Breast epithelium (tissue), 4 donors: ENCODE measurements at places on chromosomes 1 and 21. TPM values are rescaled to one million over a fixed set of nuclear protein-coding genes. Genes with fewer than 3 reads are reported as not detected.

DNA sequence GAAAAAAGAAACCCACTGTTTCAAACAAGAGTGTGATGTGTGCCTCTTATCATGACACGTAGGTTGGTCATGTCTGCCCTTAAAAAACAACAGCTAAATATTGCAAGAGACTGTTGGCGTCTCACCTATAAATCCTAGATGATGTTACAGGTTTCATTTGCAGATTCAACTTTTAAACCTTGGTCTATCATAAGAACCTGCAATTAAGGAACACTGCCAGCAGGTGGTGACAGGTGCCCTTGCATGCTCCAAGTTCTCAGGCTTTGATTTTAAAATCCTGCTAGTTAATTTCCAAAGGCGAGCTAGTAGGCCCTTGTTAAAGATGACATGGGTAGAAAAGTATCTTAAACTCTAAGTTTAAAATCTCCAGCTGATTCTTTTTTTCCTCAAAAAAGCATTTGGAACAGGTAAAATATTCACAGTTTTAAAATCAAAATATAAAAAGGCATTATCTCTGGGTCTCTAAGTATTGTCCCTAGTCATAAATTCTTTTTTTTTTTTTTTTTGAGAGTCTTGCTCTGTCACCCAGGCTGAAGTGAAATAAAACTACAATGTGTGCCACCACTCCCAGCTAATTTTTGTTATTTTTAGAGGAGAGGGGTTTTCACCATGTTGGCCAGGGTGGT lies 39.1 kb downstream of the CLSTN1 start:
- H3K4me1 ChIP-seq = no peaks in the 10 kb centered on the region
- H3K27ac ChIP-seq = no peak overlapping the region
- DNase-seq = no peak
- H3K36me3 ChIP-seq = no peaks in the 10 kb centered on the region
- H3K27me3 ChIP-seq = no peaks in the 10 kb centered on the region

GRCh38 chr1:240499012-240499411 lies 112.9 kb downstream of the GREM2 start:
- no peaks in the 10 kb centered on the region for H3K36me3 ChIP-seq
- no peak overlapping the region for H3K27ac ChIP-seq
- no peaks in the 10 kb centered on the region for H3K4me1 ChIP-seq

- no peaks in the 10 kb centered on the region for H3K4me1 ChIP-seq
- H3K27ac ChIP-seq = peak overlapping the region; percentile 65
- no peaks in the 10 kb centered on the region for H3K36me3 ChIP-seq
- no peaks in the 10 kb centered on the region for H3K27me3 ChIP-seq
These were observed 5.3 kb downstream of the CREG1 start for GRCh38 chr1:167548059-167548932.

- no peak overlapping the region for H3K27ac ChIP-seq
- no peak for DNase-seq
- no peak overlapping the region for H3K4me3 ChIP-seq
- H3K36me3 ChIP-seq = no peaks in the 10 kb centered on the region
- H3K27me3 ChIP-seq = no peaks in the 10 kb centered on the region
These were observed 155.8 kb downstream of the RYR2 start for GRCh38 chr1:237197470-237198425.

GRCh38 chr1:157834430-157834829 lies 7.2 kb downstream of the CD5L start:
- H3K36me3 ChIP-seq = no peaks in the 10 kb centered on the region
- H3K4me1 ChIP-seq = no peaks in the 10 kb centered on the region
- no peak overlapping the region for H3K4me3 ChIP-seq
- no peak for DNase-seq

- no peak overlapping the region for H3K4me3 ChIP-seq
- no peaks in the 10 kb centered on the region for H3K27me3 ChIP-seq
These were observed 144.2 kb downstream of the SYT2 start for GRCh38 chr1:202565890-202566602.

DNA sequence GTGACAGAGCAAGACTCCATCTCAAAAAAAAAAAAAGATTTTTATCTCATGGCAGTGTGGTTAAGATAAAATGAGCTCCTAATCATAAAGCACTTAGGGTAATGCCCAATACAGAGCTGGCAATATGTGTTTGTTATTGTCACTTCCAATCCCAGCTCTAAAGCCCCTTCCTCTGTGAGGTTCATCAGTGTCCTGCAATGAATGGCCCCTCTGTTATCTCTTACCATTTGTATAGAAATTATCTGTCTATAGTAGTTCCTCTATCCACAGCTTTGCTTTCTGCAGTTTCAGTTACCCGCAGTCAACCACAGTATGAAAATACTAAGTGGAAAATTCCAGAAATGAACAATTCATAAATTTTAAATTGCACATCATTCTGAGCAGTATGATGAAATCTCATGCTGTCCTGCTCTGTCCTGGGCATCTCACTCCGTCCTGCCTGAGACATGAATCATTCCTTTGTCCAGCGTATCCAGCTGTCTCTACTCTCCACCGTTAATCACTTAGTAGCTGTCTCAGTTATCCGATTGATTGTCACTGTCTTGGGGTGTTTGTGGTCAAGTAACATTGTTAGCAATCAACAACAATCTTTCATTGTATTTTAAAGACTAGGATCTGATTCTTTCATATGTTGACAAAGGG lies 50.2 kb upstream of the DNAH14 start:
- H3K27me3 ChIP-seq = no peaks in the 10 kb centered on the region
- H3K4me1 ChIP-seq = no peaks in the 10 kb centered on the region
- H3K36me3 ChIP-seq = no peaks in the 10 kb centered on the region

DNA sequence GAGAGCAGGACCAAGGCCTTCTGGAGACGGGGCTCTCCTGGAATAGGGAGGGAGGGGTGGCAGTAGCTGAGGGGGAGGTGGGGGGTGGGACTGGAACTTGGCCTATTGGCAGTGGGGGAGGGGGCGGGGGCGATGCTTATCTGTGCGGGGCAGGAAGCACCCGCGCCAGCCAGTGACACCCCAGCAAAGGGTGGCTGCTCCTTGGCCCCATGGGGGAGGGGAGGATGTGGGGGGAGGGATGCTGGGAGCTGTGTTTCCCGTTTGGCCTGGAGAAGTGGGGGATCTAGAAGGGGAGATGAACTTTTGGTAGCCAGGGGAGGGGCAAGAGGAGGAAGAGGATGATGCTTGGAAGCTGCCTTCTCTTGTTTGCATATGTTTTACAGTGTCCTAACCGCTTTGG lies 11.0 kb downstream of the ZBTB7B start:
- no peaks in the 10 kb centered on the region for H3K27me3 ChIP-seq
- peak overlapping the region; percentile 99 for H3K27ac ChIP-seq
- H3K4me3 ChIP-seq = no peak overlapping the region
- no peaks in the 10 kb centered on the region for H3K36me3 ChIP-seq
- no peak for DNase-seq

- H3K36me3 ChIP-seq = no peaks in the 10 kb centered on the region
- no peak overlapping the region for H3K27ac ChIP-seq
- no peak for DNase-seq
- no peaks in the 10 kb centered on the region for H3K4me1 ChIP-seq
- H3K27me3 ChIP-seq = no peaks in the 10 kb centered on the region
- no peak overlapping the region for H3K4me3 ChIP-seq
These were observed 50.0 kb upstream of the POGK start for GRCh38 chr1:166789286-166789685.

DNA sequence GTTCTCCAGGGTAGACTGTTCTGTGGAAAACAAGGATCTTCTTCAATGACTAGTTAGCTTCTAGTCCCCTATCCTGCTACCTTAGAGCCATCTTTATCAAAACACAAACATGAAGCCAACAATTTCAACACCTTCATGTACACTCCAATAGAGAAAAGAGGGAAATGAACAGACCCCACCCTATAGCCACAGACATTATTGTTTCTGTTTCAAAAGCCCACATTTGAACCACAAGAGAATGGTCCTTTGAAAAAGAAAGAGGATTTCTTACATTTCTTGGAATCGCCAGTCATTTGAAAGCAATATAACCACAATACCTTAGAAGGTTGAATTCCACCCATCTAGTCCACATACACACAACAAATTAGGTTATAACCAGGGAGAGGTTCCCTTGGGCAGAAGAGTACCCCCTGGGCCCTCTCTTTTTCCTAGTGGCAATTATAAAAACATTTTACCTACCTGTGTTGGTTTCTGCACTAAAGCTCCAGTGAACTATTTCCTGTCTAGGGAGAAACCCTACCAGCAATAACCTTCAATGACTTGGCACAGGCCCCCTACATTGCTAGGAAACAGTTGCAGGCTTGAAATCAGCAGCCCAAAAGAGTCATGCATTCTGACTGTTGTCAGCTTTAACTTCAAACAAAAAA lies 2.7 kb upstream of the LPGAT1 start:
- no peak overlapping the region for H3K4me3 ChIP-seq
- peaks cover 5% of the 10 kb centered on the region for H3K4me1 ChIP-seq
- H3K27me3 ChIP-seq = no peaks in the 10 kb centered on the region

DNA sequence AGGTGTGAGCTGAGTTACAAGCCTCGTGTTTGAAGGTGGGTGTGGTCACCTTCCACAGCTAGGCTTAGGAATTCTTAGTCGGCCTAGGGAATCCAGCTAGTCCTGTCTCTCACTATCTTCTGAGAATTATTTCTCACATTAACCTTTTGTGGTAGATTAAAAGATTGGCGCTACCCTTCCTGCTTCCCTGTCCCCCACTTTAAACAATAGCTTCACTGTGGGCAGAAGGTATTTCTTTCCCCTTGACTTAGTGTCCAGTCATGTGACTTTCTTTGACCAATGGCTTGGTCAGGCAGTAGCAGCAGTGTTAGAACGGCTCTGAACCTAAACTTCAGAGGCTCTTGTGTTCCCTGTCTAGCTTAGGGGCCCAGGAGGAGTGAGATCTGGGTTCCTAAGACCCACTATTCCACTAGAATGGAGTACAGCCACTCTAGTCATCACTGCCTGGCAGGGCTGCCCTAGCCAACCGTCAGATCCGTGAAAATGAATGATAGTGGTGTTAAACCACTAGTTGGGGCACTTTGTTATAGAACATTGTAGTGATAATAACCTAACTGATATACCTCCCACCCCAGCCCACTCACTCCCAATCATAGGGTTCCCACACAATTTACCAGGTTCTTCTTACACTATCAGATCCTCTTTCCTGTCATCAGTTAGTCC lies 13.9 kb upstream of the C1orf141 start:
- H3K27ac ChIP-seq = no peak overlapping the region
- DNase-seq = no peak
- no peaks in the 10 kb centered on the region for H3K27me3 ChIP-seq
- H3K4me3 ChIP-seq = no peak overlapping the region
- no peaks in the 10 kb centered on the region for H3K36me3 ChIP-seq
- H3K4me1 ChIP-seq = peaks cover 5% of the 10 kb centered on the region

DNA sequence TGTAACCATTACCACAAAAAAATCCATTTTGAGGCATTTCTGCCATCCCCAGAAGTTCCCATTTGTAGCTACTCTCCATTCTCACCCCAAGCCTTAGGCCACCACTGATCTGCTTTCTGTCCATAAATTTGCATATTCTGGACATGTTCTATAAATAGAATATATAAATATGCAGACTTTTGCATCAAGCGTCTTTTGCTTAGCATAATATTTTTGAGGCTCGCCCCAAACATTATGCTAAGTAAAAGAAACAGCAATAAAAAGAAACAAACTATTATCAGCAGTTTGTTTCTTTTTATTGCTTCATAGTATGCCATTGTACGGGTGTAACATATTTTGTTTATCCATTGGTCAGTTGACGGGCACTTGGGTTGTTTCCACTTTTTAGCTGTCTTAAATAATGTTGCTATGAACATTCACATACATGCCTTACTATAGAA lies 7.9 kb downstream of the TFAP2E start:
- no peak for DNase-seq
- H3K27ac ChIP-seq = no peak overlapping the region
- no peaks in the 10 kb centered on the region for H3K4me1 ChIP-seq
- no peaks in the 10 kb centered on the region for H3K27me3 ChIP-seq

- no peaks in the 10 kb centered on the region for H3K4me1 ChIP-seq
- H3K27ac ChIP-seq = no peak overlapping the region
- no peak overlapping the region for H3K4me3 ChIP-seq
- no peak for DNase-seq
These were observed 258.5 kb downstream of the TRABD2B start for GRCh38 chr1:47738560-47739182.

DNA sequence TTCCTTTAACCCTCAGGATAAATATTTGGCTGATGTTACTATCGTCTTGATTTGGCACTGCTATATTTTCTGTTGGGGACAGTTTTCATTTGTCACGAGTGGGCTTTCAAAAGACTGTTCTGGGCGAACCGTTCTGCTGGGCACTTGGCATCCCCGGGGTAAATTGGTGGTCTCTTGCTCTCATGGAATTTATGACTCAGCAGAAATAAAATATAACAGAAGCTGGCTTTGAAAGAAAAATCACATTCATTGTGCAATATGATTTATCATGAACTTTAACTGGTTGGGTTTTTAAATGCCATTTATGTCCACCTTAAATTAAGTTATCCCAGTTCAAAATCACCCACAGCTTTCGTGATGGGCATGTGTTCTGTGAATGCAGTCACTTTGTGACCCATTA lies 147.3 kb downstream of the KAZN start:
- H3K36me3 ChIP-seq = no peaks in the 10 kb centered on the region
- peak overlapping the region; percentile 43 for H3K27ac ChIP-seq
- H3K27me3 ChIP-seq = no peaks in the 10 kb centered on the region
- no peak for DNase-seq

GRCh38 chr21:15729346-15729673 lies 472 bp upstream of the USP25 start:
- no peak for DNase-seq
- no peaks in the 10 kb centered on the region for H3K4me1 ChIP-seq
- H3K4me3 ChIP-seq = peak overlapping the region; percentile 92
- H3K27me3 ChIP-seq = no peaks in the 10 kb centered on the region

DNA sequence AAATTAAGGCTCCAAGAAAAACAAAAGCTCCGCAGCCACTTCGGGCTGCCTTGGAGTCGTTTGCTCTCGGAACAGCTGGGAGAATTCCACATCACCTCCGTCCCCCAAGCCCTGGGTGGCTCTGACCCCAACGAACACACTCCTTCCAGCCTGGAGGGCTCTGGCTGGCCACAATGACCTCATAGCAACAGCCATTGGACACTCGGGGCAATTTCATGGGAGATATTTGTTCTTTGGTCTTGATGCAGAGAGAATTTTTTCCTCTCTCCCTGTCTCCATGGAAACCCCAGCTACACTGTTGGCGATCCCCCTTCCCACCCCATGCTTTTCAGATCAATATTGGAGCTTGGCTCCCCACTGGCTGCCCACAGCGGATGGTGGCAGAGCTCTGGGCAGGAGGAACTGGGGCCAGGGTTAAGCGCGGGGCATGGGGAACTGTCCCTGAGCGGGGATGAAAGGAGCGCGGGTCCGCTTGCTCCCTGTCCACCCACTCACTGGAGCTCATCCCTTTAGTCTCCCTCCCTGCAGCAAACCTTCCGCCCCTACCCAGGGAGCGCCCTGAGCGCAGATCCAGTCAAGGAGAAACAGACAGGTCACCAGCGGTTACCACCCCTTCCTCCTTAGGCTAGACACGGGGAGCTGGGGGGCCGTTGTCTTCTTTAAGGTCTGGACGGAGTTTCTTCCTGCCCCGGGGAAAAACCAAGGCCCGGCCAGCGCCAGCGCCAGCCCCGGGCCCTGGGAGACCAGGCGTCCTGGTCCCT lies 1.2 kb downstream of the WNT4 start:
- no peak for DNase-seq
- H3K27me3 ChIP-seq = no peaks in the 10 kb centered on the region
- H3K36me3 ChIP-seq = no peaks in the 10 kb centered on the region
- H3K27ac ChIP-seq = no peak overlapping the region
- H3K4me3 ChIP-seq = peak overlapping the region; percentile 80
- H3K4me1 ChIP-seq = peaks cover 14% of the 10 kb centered on the region

The GNG12 gene
- total RNA-seq = 87.5 TPM

The RGSL1 gene
- total RNA-seq = not detected

The OPRD1 gene
- not detected for total RNA-seq

The PRAMEF11 gene
- total RNA-seq = not detected
